ENCODE measurements at places on chromosomes 1 and 21. TPM values are rescaled to one million over a fixed set of nuclear protein-coding genes. Genes with fewer than 3 reads are reported as not detected.

DNA sequence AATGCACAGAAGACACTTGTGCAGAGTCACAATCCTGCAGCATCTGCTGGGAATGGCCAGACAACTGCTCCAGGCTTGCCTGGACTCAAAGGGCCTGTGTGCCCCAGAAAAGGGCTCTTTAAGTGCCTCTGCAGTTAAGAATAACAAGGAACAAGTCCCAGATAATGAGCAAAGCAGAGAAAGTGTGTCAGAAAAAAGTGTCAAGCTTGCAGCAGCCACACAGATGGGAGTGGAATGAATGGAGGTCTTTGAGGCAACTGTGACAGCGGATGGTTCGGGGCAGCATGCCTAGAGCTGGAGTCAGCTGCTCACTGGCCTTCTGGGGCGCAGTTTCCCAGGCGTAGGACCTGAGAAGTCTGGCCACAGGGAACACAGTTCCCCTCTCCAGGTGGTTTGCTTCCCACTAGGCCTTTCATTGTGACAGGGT is 5.1 kb downstream of the PARP1 start:
- no peak for DNase-seq
- H3K27ac ChIP-seq = no peak overlapping the region
- no peaks in the 10 kb centered on the region for H3K4me1 ChIP-seq
- peaks cover 26% of the 10 kb centered on the region for H3K36me3 ChIP-seq
- no peaks in the 10 kb centered on the region for H3K27me3 ChIP-seq

DNA sequence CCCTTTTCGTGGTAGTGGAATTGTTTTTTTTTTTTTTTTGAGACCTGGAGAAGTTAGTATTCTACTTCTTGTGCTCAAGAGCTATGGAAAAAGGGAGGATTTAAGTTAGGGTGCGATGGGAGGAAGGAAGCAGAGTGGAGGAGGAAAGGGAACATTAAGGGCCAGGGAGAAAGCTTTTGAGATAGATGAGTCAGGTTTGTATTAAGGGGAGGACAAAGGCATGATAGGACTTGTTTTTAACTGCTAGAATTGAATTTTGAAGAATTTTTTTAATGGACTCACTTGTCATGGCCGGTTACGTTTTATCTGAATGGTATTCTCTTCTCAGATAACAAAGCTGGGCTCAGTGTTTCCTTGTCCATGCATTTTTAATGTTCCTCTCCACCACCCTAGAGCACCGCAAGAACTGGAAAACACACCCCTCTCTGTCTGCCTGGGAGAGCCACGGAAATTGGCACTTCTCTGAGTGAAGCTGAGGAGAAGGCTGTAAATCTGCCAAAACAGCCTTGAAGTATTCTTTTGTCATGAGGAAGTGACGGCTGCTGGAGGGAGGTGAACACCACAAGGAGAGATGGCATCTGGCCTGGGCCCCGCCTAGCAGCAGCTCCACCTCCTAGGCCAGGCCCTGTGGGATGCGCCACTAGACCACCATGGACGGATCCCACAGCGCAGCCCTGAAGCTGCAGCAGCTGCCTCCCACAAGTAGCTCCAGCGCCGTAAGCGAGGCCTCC is 3.5 kb downstream of the NIPAL3 start:
- no peaks in the 10 kb centered on the region for H3K27me3 ChIP-seq
- H3K36me3 ChIP-seq = no peaks in the 10 kb centered on the region
- H3K4me1 ChIP-seq = no peaks in the 10 kb centered on the region
- H3K4me3 ChIP-seq = no peak overlapping the region
- DNase-seq = no peak

- H3K27ac ChIP-seq = no peak overlapping the region
- no peaks in the 10 kb centered on the region for H3K27me3 ChIP-seq
- no peak overlapping the region for H3K4me3 ChIP-seq
- DNase-seq = no peak
These were observed 839.0 kb downstream of the LRRIQ3 start for GRCh38 chr1:73359001-73359400.

ASPM gene
- 0.66 TPM for total RNA-seq

DNA sequence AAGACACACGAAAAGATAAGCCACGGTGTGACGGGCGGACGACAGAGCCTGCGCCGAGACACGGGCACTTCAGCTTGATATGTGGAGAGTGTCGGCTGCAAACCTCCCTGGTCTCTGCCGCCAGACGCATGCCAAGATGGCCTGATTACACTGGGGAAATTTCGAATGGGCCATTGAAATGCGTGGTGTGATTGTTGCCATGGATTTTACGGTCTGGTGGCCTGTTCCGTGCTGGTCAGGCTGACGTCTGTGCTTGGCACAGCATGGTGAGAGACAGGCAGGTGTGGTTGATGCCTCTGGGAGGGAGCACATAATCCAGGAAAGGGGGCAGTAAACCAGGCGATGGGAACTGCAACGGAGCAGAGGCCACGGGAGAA is 105.6 kb upstream of the TMPRSS2 start:
- no peaks in the 10 kb centered on the region for H3K27me3 ChIP-seq

GRCh38 chr1:204711947-204712701 is 26.6 kb upstream of the LRRN2 start:
- no peaks in the 10 kb centered on the region for H3K4me1 ChIP-seq
- no peak overlapping the region for H3K27ac ChIP-seq
- no peak overlapping the region for H3K4me3 ChIP-seq
- no peaks in the 10 kb centered on the region for H3K36me3 ChIP-seq

GRCh38 chr21:25560891-25561290 is 46.4 kb downstream of the MRPL39 start:
- H3K4me1 ChIP-seq = no peaks in the 10 kb centered on the region
- no peak for DNase-seq
- no peaks in the 10 kb centered on the region for H3K27me3 ChIP-seq
- no peak overlapping the region for H3K27ac ChIP-seq
- no peak overlapping the region for H3K4me3 ChIP-seq
- H3K36me3 ChIP-seq = no peaks in the 10 kb centered on the region

ESRRG gene
- total RNA-seq = 0.11 TPM

DNA sequence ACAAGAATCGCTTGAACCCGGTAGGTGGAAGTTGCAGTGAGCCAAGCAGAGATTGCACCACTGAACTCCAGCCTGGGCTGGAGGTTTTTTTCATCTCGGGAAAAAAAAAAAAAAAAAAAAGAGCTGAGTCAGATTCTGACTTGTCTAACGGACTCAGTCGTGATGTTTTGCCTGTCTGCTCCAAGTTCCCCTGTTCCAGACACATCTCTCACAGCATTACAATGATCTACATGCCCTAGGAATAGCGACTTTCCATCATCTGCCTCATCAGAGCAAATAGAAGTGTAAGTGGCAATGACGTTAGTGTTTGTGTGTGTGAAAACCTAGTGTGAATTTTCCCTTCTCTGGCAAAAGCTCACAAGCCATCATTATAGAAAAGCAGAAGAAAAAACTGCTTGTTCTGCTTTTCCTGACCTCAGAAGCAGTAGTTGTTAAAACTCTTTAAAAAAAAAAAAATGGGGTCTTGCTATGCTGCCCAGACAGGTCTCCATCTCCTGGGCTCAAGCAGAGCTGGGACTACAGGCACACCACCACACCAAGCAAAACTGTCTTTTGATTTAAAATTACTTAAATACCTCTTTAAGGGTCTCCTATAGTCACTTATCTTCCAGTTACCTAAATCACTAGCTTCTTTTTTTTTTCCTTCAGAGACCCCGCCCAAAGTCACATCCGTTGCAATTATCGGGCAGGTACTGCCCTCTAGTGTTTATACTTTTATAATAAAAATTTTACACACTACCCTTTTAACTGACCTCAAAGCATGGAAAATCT is 37.3 kb downstream of the PLEKHO1 start:
- H3K4me1 ChIP-seq = no peaks in the 10 kb centered on the region
- DNase-seq = no peak
- peak overlapping the region; percentile 47 for H3K4me3 ChIP-seq
- H3K27me3 ChIP-seq = no peaks in the 10 kb centered on the region
- peak overlapping the region; percentile 62 for H3K27ac ChIP-seq
- no peaks in the 10 kb centered on the region for H3K36me3 ChIP-seq

DNA sequence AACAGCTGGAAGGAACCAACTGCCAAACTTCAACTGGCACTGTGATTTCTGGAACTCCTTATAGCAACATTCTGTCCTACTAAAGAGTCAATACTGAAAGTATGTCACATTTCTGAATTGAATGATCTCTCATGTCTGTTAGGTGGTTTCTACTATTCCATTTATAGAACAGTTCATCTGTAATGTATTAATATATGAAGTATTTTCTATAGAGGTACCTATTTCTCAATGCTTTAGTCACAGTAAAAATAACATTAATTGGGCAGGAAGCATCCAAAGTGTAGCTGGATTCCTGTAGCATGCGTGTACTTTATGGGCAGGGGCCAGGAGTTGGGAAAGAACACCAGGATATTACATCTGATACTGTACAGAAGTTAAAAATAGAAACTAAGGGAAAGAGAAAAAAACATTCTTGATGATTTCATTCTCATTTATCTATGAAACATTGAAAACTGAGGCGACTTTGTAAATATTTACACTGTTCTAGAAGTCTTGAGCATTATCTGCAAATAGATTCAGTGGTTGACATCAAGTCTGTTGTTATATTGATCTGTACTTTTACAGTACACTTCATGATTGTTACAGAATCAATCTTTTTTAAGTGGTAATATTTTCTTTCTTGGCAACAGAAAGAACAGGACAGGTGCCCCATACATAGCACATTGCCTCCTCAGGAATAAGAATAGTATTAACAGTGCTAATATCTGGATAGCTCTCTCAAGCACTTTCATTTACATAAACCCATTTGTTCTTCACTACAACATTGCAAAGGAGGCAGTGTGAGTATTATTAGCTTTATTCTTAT is 6.2 kb upstream of the ZNF281 start:
- no peaks in the 10 kb centered on the region for H3K27me3 ChIP-seq
- no peaks in the 10 kb centered on the region for H3K36me3 ChIP-seq
- peak overlapping the region; percentile 49 for H3K27ac ChIP-seq
- no peaks in the 10 kb centered on the region for H3K4me1 ChIP-seq
- no peak overlapping the region for H3K4me3 ChIP-seq

Measured in right lobe of liver (tissue), 6 donors.